ENCODE measurements at places on chromosomes 2 and 18.
A peak's percentile ranks its signal among the peaks of the same experiment; 100 is the strongest.

DNA sequence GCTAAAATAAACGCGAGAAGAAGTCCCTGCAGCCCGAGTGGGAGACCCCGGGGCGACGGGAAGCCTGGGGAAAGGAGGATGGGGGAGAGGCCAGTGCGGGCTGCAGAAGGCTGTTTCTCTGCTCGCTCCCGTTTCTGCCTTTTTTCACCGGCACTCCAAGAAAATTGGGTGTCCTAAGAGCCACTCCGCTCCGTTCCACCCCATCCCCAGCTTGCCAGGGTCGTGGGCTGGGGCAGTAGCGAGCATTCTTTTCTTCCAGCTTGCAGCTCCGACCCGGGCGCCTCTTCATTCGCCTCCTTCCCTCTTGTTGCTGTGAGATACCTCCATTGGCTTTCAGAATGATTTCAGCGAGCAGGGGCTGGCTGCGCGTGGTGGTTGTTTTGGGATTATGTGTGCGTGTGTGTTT, 1.1 kb downstream of the HOXD3 start:
- peaks cover 9% of the 10 kb centered on the region for H3K36me3 ChIP-seq
- peaks cover 51% of the 10 kb centered on the region for H3K4me1 ChIP-seq
- H3K4me3 ChIP-seq: no peak overlapping the region
- no peak overlapping the region for H3K27ac ChIP-seq
- peaks cover 85% of the 10 kb centered on the region for H3K27me3 ChIP-seq
- DNase-seq: no peak

- no peaks in the 10 kb centered on the region for H3K27me3 ChIP-seq
- H3K4me3 ChIP-seq: no peak overlapping the region
- H3K27ac ChIP-seq: no peak overlapping the region
- no peaks in the 10 kb centered on the region for H3K36me3 ChIP-seq
- peak; percentile 46 for DNase-seq
Observed at GRCh38 chr2:11955884-11956291, 209.5 kb downstream of the LPIN1 start.

GRCh38 chr18:48367557-48367956, 41.6 kb downstream of the ZBTB7C start:
- H3K4me3 ChIP-seq: no peak overlapping the region
- no peaks in the 10 kb centered on the region for H3K36me3 ChIP-seq
- peaks cover 4% of the 10 kb centered on the region for H3K4me1 ChIP-seq
- no peak overlapping the region for H3K27ac ChIP-seq

GRCh38 chr2:64594226-64594989, 59.3 kb downstream of the SERTAD2 start:
- peaks cover 2% of the 10 kb centered on the region for H3K4me1 ChIP-seq
- H3K36me3 ChIP-seq: peaks cover 12% of the 10 kb centered on the region
- no peaks in the 10 kb centered on the region for H3K27me3 ChIP-seq
- no peak for DNase-seq
- H3K4me3 ChIP-seq: no peak overlapping the region

GRCh38 chr2:10164601-10165000, 42.1 kb downstream of the RRM2 start:
- H3K4me1 ChIP-seq: peaks cover 32% of the 10 kb centered on the region
- no peaks in the 10 kb centered on the region for H3K27me3 ChIP-seq
- no peak for DNase-seq
- no peak overlapping the region for H3K27ac ChIP-seq

DNA sequence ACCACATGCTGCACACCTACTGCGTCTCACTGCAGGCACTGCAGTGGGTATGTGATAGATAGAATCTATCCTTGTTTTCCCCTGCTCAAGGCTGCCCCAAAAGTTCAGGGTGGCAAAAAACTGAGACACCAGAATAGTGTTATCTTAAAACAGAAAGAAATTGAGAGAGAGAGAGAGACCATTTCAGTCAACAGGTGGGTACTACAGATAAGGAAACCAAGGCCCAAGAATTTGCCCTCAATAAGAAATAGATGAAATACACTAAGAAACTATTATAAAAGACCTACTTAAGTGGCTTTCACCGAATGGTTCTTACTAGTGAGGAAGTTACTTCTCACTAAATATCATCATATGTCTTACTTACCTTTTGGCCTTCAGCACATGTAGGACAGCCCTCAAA, 27.9 kb downstream of the EPG5 start:
- H3K36me3 ChIP-seq: peaks cover 42% of the 10 kb centered on the region
- H3K4me1 ChIP-seq: no peaks in the 10 kb centered on the region
- no peak for DNase-seq
- no peaks in the 10 kb centered on the region for H3K27me3 ChIP-seq

DNA sequence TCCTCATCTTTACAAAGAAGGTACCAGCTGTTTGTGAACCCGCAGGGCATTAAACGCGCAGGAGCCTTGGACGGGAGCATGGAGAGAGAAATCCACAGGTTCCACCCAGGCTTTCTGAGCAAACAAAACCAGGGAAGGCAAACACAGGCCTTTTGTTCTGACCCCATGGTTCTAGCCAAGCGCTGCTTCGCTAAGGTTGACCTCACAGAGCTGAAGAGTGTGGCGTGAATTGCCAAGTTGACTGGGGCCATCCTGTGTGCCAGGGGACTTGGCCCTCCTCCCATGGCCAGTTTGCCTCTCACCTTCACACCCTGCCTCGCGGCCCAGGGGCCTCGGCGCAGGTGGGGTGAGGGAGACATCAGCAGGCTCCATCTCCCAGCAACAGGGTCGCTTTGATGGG, 74.1 kb downstream of the VAPA start:
- H3K36me3 ChIP-seq: no peaks in the 10 kb centered on the region
- DNase-seq: no peak
- no peaks in the 10 kb centered on the region for H3K27me3 ChIP-seq
- no peak overlapping the region for H3K4me3 ChIP-seq
- peaks cover 9% of the 10 kb centered on the region for H3K4me1 ChIP-seq
- no peak overlapping the region for H3K27ac ChIP-seq

- H3K27ac ChIP-seq: peak overlapping the region; percentile 20
- peaks cover 73% of the 10 kb centered on the region for H3K36me3 ChIP-seq
- H3K4me3 ChIP-seq: no peak overlapping the region
Observed at GRCh38 chr2:239965318-239965717, 59.8 kb downstream of the NDUFA10 start.

DNA sequence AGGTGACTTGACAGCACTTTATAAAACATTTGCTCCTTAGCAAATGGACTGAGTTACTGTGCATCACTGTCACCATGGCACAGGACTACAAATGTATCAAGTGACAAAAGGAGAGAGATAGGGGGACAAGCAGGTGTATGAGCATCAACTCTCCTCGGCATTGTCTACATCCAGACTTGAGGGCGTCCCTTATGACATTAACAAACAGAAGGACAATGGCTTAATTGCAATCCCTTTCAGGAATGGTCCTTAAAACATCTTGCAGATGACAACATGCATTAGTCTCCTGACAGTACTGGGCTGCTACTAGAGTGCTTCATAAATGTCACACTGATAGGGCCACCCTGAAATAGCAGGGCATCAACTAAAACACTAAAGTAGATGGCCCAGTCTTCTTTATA, 198.8 kb downstream of the PDE1A start:
- H3K4me3 ChIP-seq: no peak overlapping the region
- no peaks in the 10 kb centered on the region for H3K27me3 ChIP-seq
- no peak for DNase-seq
- H3K36me3 ChIP-seq: no peaks in the 10 kb centered on the region
- no peaks in the 10 kb centered on the region for H3K4me1 ChIP-seq

- H3K36me3 ChIP-seq: no peaks in the 10 kb centered on the region
- H3K4me3 ChIP-seq: no peak overlapping the region
Observed at GRCh38 chr2:42092084-42092996, 44.5 kb downstream of the PKDCC start.
